WTC11 (cell line): ENCODE measurements at places on chromosomes 4 and X.
A peak's percentile ranks its signal among the peaks of the same experiment; 100 is the strongest.

- DNase-seq: no peak
Observed at GRCh38 chr4:158211222-158211621, 936 bp downstream of the TMEM144 start.

GRCh38 chr4:152079543-152080293 is 318.9 kb upstream of the GATB start:
- DNase-seq: no peak

- no peak for DNase-seq
Observed at GRCh38 chr4:122666527-122667245, 45.8 kb upstream of the IL21 start.

- DNase-seq: no peak
Observed at GRCh38 chr4:161252520-161253141, 911.2 kb downstream of the FSTL5 start.

GRCh38 chr4:184477201-184477999 is 3.0 kb upstream of the IRF2 start:
- DNase-seq: no peak

- DNase-seq: no peak
Observed at GRCh38 chr4:155007660-155008176, 200.7 kb upstream of the NPY2R start.

DNA sequence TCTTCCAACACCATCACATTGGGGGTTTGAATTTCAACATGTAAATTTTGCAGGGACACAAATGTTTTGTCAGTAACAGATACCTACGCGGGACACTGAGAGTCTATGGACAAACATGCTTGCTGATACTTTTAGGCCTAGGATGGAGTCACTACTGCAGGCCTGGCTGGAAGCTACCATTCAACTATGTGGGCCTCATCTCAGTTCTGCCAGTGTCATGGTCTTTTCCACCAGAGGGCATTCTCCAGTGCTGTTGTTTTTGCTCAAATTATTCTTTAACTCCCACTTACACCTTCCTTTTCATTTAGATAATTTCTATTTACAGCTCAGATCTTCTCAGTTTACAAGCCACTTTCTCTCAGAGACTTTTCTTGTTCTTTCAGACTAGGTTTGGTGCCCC is 7.0 kb upstream of the ANK2 start:
- DNase-seq: no peak

DNA sequence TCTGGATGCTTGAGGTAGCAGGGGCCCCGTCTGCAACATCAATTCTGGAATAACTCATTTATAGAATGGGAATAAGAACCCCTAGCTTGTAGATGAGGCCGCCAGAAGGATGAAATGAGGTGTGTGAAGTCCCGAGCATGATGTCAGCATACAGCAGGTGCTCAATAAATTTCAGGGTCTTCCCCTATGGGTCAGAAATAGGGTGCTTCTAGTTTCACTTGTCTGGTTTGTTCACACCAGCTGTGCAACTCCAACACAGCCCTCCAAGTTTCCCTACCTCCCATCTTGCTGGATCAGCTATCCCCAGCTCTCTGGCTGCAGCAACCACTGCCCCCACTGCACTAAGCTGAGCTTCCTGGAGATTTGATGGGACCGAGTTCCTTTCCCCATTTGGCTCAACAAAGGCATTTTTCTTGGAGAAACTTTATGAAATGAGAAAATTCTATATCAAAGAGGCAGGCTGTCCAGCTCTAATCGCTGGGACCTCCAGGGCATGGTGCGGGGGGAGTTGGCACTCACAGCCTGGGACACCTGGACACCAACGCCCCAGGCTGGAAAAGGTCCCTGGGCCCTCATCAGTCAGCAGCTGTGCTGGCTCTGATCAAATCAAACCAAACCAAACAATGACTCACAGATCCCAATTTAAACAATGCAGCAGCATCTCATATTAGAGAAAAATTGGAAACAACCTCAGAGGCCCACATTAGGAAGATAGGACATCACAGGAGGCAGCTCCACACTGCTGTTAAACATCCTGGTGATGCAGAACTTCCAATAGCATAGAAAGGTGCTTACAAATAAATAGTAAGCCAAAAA is 13.3 kb downstream of the SLC2A9 start:
- no peak for DNase-seq

GRCh38 chrX:152202886-152203285 is 64.5 kb upstream of the MAGEA10 start:
- DNase-seq: peak; percentile 10

- DNase-seq: no peak
Observed at GRCh38 chr4:11415409-11416070, 13.2 kb downstream of the HS3ST1 start.

DNA sequence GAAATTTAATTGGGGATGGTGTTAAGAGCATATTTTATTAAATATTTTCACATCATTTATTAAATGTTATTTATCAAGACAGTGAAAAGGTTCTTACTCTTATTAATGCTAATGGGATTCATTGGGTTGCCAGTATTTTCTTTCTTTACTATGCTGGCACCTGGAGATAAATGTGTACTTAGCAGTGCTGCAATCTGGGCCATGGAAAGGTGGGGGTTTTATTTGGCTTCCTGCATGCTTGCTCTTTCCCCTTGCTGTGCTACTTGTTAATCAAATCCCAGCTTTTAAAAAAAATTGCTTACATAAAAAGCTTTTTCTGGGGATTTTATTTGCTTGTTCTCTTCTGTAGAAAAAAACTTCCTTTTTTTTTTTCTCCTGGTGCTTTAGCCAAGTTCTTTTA is 48.3 kb downstream of the ZAR1 start:
- no peak for DNase-seq

DNA sequence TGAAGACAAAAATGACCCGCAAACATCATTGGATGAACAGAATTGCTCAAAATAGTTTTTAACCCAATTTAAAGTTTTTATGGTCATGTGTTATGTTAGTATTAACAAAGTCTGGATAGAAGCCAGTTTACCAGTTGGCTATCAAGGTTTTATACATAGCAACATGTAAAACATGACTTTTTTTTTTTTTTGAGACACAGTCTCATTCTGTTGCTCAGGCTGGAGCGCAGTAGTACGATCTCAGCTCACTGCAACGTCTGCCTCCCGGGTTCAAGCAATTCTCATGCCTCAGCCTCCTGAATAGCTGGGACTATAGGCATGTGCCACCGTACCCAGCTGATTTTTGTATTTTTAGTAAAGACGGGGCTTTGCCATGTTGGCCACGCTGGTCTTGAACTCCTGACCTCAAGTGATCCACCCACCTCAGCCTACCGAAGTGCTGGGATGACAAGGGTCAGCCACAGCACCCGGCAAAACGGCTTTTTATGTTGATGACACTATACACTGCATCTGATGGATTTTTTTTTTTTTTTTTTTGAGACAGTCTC is 3.4 kb downstream of the SAT1 start:
- DNase-seq: no peak

- DNase-seq: no peak
Observed at GRCh38 chrX:155027509-155028066, 944 bp downstream of the FUNDC2 start.

- DNase-seq: no peak
Observed at GRCh38 chr4:149108626-149109025, 666.4 kb upstream of the NR3C2 start.

DNA sequence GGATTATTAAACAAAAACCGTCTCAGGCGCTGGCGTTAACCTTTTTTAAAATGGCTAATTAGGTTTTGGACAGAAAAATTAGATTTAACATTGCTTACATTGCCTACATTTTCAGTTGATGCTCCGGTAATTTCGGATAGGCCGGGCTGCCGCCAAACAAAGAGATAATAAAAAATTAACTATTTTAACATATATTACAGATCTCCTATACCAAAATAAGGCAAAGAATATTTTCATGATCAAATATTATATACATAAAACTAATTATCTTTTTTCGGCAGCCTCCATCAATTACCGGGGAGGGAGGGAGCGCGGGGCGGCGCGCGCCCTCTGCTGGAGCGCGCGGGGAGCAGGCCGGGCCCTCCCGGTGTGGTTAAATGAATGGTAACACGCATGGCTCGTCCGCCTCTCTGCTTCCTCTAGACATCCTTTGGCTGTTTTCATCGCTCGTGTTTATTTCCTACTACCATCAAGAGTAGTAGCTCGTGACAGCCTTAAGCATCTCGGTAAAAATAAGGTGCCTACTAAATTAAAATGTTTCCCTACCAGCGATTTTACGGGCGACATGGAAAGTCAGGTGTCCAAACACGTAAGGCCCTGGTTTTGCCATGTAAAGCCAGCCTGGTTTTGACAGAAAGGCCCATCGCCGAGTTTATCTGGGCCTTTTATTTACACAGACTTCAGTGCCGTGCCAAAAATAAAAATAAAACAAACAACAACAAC is 52.4 kb upstream of the TMEM33 start:
- peak; percentile 60 for DNase-seq

DNA sequence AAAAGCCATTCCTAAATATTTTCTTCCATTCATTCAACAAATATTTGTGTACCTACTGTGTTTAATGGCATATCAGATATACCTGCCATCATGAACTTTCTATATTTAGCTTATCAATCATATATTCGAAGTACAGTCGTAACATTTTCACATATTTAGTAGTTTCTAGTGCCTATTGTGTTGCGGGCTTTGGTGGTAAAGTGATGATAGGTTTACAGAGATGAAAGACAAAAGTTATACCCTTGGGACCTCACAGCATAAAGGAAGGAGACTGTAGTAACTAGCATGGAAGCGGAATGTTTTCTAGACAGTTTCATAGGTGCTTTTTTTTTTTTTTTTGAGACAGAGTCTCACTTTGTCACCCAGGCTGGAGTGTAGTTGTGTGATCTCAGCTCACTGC is 39.5 kb downstream of the RBPJ start:
- DNase-seq: no peak

DNA sequence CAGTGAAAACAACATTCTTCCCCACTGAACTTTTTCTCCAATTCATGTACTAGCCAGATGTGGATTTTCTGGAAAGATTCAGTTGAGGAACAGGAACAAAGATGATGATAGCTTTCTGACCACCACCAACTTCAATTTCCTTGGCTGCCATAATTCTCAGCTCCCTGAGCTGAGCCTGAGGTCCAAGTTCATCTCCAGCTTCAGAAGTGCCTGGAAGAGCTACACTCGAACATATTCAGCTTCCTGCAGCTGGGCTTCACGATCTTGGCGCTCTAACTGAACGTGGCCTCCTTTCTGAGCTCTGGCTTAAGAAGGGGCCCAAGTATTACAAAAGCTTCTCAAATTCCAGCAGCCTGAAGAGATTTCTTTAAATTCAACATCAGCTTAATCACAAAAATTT is 83.9 kb downstream of the QDPR start:
- DNase-seq: no peak

- no peak for DNase-seq
Observed at GRCh38 chr4:98026362-98026761, 116.9 kb downstream of the STPG2 start.

DNA sequence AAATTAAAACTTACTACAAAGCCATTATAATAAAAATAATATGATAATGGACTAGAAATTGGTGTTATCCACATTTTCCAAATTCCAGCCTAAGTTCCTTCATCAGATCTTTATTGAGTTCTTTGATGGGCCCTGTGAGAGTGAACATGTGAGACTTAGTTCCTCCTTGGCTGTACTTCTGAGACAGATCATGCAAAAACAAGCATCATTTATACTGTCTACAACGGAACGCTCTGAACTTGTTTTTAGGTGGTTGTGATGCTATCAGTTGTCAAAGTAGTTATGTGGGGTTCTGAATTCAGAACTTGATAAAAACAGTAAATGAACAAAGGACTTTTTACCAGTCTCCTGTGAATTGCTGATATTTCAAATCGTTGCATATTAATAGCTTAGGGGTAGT is 48.9 kb downstream of the JADE3 start:
- DNase-seq: no peak

- DNase-seq: no peak
Observed at GRCh38 chr4:80196922-80197573, at the start of gene PRDM8. PRDM8 (plus strand) TSS chr4:80197503; CDS start chr4:80200081, 2,578 bp downstream.

GRCh38 chrX:153334654-153335295 is 822 bp downstream of the ZNF275 start:
- DNase-seq: no peak

DNA sequence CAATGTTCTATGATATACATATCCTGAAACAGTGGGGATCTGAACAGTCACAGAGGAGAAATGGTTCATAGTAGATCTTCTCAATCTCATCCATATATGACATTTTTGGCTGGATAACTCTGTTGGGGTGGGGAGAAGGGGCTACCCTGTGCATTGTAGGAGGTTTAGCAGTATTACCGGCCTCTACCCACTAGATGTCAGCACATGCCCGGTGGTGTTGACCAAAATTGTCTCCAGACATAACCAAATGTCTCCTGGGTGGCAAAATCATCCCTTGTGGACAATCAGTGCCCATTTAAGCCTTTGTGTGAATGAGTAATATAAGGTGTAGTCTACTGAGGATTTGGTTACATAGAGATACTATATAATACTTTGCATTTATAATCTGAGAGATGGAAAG is 89.9 kb downstream of the PLS3 start:
- peak; percentile 59 for DNase-seq

GRCh38 chr4:47715716-47716416 is 122.0 kb downstream of the CORIN start:
- no peak for DNase-seq

- no peak for DNase-seq
Observed at GRCh38 chr4:166293556-166293955, 420.5 kb downstream of the TLL1 start.

DNA sequence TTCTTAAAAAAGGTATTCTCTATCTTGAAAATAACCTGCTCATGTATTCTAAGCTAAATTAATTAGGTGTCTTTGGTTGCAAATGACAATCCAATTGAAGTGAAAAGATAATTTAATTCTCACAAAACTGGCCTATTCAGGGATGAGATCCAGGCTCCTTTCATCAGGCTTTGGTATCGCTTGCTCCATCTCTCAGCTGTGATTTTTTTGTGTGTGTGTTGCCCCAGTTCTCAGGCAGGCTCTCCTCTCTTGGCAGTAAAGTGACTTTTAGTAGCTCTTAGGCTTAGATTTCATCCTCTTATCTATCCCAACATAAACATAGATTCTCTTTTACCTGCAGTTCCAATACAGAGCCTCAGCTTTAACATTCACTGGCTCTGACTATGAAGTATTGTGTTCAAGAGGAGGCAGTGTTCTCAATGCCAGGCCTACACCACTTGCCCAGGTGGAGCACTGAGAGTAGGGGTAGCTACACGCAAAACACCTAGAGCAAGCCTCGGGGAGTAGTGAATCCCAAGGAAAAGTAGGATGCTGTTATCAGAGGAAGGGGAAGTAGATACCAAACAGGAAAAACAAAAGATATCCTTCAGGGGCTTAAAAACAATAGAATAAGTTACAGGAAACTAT is 392.4 kb upstream of the ATOH1 start:
- no peak for DNase-seq

DNA sequence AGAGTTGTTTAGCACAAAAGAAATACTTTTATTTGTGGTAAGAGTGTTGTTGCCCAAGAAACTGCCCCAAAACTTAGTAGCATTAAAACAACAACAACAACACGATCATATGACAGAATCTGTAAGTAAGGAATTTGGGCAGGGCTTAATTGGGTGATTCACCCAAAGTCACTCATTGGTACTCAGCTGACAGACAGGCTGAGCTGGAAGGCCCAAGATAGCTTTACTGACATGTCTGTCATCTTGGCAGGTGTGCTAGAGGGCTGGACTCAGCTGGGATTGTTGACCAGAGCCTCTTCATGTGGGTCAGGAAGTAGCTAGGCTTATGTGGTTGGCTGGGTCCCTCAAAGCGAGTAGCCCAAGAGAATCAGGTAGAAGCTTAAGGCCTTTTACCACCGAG is 52.3 kb downstream of the KIAA0232 start:
- no peak for DNase-seq
